ENCODE measurements at places on chromosomes 13 and 19. TPM values are rescaled to one million over a fixed set of nuclear protein-coding genes. Genes with fewer than 3 reads are reported as not detected.

- H3K4me1 ChIP-seq: peaks cover 8% of the 10 kb centered on the region
- H3K27ac ChIP-seq: no peak overlapping the region
- DNase-seq: no peak
- no peaks in the 10 kb centered on the region for H3K36me3 ChIP-seq
These were observed 4.3 kb downstream of the RRAS start for GRCh38 chr19:49635530-49636232.

GRCh38 chr13:76646946-76647345 lies 239.3 kb downstream of the KCTD12 start:
- no peak for DNase-seq
- H3K27ac ChIP-seq: no peak overlapping the region
- no peaks in the 10 kb centered on the region for H3K4me1 ChIP-seq
- no peaks in the 10 kb centered on the region for H3K36me3 ChIP-seq

DNA sequence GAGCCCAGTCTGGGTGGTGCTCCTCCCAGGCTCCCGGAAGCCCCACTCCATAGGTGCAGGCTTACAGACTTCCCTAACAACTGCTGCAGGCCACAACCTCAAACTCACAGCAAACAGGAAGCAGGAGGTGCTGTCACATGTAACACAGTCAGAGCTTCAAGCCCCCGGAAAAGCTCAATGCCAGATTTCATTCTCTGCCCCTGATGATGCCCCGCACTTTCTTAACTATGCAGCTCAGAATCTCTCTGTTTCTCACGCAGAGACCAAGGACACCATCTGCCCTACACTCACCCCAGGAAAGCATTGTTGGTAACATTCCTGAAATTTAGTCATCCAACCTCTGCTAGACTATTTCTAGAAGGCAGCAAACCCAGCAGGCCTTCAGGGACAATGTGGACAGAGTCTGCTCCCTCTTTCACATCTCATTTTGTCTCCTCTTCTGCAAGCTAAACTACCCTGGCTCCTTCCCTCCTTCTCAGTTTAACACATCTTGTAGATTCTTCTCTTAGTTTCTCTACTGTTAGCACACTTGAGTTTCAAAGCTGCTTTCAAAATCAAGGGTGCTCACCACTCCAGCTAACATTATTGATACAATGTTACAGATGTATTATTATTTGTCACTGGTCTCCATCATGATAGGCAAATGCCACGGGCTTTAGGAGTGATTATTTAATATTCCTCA lies 162.5 kb downstream of the KCTD12 start:
- no peaks in the 10 kb centered on the region for H3K36me3 ChIP-seq
- H3K27me3 ChIP-seq: no peaks in the 10 kb centered on the region
- H3K27ac ChIP-seq: no peak overlapping the region
- no peaks in the 10 kb centered on the region for H3K4me1 ChIP-seq
- DNase-seq: no peak

DNA sequence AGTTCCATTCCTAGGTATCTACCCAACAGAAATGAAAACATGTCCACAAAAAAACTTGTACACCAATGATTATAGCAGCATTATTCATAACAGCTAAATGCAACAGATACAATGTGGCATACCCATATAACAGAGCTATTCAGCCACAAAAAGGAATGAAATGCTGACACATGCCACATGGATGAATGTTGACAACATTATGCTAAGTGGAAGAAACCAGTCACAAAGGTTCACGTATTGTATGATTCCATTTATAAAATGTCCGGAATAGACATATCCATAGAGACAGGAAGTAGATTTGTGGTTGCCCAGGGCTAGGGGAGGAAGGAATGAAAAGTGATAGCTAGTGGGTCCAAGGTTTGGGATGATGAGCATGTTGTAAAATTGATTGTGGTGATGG lies 10.8 kb downstream of the CRYL1 start:
- no peaks in the 10 kb centered on the region for H3K36me3 ChIP-seq
- no peaks in the 10 kb centered on the region for H3K27me3 ChIP-seq
- H3K4me3 ChIP-seq: no peak overlapping the region

DPF1 gene
- 2.5 TPM for total RNA-seq
